Neural progenitor cell (in vitro differentiated cells): ENCODE measurements at places on chromosomes 12 and 14.

DNA sequence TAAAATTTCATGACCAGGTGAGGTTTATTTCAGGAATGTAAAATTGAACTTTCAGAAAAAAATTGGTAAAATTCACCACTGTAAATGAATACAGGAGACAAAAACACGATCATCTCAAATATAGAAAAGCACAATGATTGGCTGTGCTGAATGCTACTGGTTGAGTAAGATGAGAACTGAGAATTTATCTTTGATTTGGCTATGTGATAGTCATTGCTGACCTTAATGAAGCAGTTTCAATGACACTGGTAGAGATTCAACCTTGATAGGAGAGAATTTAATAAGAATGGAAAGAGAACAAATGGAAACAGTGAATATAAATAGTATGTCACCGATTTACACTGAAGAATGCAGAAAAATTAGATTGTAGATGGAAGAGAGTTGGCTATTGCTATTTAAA is 6.4 kb upstream of the PMCH start:
- no peak for DNase-seq

DNA sequence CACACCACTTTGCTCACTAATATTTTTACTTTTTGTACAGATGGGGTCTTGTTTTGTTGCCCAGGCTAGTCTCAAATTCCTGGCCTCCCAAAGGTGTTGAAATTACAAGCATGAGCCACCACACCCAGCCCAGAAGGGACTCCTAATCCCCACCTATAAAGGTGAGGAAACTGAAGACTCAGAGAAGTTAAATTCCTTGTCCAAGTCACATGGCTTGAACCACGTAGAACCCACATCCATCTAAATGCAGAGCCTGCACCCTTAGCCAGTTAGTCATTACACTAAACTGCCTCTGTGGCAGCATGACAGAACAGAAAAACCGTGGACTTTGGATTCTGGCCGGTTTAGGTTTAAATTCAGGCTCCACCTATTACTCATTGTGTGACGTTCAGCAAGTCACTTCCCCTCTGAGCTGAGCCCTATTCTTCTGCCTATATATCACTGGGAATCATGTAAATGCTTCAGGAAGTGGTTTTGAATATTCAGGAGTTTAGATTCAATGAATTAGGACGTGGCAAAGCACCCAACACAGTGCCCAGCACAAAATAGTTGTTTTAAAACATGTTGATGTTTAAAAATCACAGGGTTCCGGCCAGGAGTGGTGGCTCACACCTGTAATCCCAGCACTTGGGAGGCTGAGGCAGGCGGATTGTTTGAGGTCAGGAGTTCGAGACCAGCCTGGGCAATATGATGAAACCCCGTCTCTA is 3.0 kb upstream of the CORO1C start:
- DNase-seq, result no peak

DNA sequence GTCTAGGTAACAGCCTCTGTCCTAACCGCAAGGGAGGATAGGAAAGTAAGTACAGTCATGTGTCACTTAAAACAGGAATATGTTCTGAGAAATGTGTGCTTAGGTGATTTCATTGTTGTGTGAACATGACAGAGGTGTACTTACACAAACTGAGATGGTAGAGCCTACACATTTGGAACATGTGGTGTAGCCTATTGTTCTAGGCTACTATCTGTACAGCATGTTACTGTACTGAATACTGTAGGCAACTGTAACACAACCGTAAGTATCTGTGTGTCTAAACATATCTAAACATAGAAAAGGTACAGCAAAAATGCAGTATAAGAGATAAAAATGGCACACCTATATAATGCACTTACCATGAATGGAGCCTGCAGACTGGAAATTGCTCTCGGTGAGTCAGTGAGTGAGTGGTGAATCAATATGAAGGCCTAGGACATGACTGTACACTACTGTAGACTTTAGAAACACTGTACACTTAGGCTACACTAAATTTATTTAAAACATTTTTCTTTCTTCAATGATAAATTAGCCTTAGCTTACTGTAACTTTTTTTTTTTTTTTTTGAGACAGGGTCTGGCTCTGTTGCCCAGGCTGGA is 13.2 kb upstream of the MDM2 start:
- DNase-seq, result no peak

- peak; percentile 22 for DNase-seq
Observed at GRCh38 chr12:108773798-108774788, 42.8 kb upstream of the CORO1C start.

- DNase-seq, result no peak
Observed at GRCh38 chr14:54087376-54087775, 130.8 kb upstream of the BMP4 start.

DNA sequence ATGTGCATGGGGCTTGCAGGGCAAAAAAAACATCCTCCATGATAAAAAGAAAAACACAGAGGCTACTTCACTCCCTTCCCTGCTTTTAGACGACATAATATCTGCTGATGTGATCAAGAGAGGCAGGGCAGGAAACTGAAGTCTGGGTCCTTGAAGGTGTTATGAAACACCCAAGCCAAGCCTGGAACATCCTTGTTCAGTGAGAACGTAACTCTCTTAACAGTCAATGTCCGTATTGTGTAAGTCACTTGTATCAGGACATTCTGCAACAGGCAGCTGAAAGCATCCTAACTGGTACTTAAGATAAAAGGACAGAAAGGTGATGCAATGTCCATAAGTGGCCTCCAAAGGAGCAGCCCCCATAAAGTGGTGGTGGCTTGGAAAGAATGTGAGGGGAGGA is 20.0 kb downstream of the KCNK10 start:
- no peak for DNase-seq

DNA sequence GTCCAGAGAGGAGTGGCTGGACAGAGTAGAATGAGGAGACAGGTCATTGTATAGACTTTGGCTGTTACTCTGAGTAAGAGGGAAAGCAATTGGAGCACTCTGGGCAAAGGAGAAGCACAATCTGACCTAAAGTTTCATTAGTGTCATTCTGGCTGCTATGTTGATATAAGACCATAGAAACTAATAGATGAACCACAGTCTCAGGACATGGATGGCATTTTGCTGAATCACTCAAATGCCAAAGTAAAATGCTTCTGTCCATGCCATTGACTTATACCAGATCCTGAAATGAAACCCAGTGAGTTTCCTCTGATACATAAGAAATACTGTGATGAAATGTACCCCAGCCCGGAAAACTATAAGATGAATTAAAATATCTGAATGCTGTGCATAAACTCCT is 65.8 kb upstream of the COCH start:
- no peak for DNase-seq

DNA sequence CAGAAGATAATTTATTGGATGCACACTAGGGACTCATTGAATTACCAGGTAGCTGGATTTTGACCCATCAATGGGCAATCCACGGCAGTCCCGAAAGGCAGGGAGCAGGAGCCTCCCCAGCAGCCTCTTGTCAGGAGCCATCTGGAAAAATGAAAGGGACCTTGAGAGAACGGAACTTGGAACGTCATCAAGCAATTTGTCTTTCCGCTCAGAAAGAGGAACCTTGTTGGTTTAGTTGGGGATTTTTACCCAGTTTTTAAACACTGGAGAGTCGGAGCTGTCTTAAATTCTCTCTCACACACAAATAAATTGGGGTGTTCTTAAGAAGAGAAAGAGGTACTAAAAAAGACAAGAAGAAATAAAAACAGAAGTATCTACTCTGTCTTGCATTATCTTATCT is 1351.7 kb upstream of the TMEM132C start:
- DNase-seq, result no peak

DNA sequence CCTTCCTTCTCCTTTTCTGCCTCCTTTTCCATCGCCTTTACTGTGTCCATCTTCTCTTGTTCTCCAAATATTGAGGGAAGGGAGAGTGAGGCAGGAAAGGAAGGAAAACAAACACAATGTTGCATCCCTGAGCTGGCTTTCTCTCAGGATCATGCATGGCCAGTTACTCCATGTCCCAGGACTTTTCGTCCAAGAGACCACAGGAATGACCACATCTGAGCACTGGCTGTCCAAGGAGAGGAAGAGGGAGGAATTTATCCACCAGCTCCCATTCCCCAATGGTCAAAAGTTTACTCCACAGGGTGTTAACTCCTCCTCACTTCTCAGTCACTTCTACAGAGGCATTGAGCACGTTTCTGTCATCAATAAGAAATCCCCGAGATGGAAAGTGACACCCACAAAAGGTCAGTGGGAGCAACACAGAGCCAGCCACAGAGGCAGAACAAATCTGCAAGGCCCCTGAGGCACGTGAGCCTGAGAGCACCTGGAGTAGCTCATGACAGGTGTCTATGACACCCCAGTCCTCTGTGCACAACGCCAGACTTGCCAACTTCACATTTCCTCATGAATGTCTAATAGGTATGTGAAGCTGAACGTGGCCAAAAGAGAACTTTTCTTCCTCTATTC is 177.3 kb upstream of the NUDT4 start:
- DNase-seq, result no peak

GRCh38 chr14:67806246-67806645 is 10.1 kb downstream of the ZFYVE26 start:
- DNase-seq, result no peak

GRCh38 chr12:70248876-70249275 is 5.6 kb downstream of the CNOT2 start:
- no peak for DNase-seq

DNA sequence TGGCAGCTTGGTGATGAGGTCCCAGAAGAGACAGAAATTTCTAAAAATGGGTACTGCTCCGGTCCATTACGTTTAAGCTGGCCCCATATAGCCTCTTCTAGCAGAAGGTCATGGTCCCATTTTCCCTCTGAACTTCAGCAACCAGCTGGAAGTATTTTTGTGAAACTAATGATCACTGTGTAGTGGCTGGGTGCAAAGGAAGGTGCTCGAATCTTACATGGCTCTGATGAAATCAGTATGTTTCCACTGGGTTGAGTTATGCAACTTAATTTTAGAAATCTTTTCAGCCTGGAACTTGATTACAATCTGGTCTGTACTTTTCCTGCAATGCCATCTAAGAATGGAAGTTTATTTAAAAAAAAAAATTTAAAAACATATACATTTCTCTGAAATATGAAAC is 228.5 kb downstream of the FOXN3 start:
- no peak for DNase-seq

DNA sequence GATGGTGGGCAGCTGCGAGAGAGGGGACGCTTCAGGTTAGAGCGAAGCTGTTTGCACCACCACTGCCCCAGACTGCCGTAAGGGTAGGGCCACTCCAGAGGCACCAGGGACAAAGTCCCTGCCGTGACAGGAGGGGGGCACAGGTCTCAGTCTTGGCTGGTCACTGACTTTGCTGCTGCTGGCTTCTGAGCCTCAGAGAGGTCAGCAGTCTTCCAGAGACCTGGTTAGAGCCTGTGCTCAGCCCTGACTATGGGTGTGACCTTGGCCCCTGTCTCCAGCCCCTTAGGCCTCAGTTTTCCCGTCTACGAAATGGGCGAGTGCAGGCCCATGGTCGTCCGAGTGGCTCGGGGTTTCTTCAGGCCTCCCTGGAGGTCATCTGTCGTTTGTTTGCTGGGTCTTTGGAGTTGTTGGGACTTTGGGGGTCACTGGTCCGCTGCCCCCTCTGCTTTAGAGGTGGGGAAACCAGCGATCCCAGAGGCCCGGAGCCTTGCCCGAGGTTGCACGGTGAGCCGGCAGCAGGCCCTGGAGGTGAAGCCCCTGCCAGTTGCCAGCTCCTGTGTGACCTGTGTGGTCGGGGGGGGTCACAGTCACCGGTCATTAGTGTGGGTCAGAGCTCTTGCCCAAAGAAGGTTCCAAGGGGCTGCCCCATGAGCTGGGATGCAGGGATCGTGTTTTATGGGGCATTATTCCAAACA is 15.3 kb downstream of the MEG3 start:
- no peak for DNase-seq

- no peak for DNase-seq
Observed at GRCh38 chr14:73774671-73775070, 60.5 kb upstream of the PNMA1 start.

DNA sequence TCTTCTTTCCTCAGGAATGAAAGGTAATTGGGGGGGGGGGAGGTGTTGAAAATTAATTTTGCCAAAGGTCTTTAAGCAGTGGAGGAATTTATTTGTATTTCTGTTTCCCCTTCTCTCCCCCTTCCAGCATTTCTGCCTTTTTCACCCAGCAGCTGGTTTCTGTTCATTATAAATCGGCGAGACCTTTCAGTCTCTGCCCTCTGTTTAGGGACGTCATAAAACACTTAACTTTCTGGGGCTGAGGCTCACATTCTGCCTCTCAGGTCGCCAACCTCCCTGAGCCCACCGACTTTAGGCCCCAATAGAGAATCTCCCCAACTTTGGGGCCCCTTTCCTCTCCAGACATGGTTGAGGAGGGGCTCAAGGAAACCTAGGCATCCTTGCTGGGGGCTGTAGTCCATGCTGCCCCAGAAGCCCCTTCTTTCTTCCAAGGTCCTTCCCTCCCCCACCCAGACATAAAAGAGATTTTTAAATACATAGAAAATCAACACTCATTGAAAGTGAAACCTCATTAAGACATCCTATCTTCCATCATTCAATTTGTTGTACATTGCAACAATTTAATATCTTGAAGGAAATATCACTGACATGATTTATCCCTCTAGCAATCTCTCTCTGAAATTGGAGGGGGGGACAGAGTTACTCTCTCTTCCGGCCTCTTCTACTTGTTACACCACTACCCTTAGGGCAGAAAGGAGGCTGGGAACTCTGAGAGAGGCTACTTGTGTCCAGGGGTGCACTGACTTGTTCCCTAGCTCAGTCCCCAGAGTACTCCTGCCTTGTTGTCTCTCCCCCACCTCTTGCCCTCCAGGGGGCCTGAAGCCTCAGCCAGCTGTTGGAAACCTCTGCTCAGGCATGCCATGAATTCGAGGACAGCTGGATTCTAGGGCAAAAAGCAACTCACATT is 2.5 kb upstream of the HOXC6 start:
- DNase-seq, result no peak

- DNase-seq, result no peak
Observed at GRCh38 chr12:25590011-25590721, 37.1 kb upstream of the LMNTD1 start.

- DNase-seq, result peak; percentile 49
Observed at GRCh38 chr14:33788161-33788560, 162.7 kb downstream of the EGLN3 start.

DNA sequence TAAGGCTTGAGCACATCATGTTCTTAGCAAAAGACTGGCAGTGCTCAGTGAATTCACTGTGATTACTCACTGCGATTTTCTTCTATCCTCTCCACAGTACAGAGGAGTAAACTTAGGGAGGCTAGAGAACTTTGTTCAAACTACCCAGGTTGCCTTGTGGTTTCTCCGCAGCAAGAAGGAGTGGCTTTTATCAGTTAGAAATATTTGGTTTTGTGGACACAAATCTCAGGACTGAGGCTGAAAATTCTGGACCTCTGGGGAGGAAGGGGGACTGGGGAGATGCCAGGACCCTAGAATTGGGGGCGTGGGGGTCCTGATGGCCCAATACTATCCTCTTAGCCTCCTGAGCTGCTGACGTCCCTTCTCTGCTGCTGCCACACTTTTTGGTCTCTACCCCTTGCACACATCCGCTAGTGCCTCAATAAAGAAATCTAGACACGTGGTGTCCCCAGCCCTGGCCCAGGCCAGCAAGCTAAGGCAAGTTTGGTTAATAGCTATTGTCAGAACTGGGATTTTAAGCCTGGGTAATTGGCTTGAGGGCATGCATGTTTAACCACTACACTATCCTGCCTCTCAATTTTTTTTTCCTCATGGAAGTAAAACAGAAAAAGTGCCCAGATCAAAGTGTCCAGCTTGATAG is 842 bp downstream of the OAS2 start:
- DNase-seq, result no peak
